ENCODE measurements at places on chromosomes 1 and 21.

GRCh38 chr21:31724552-31724951 lies 7.4 kb downstream of the SCAF4 start:
- no peak for DNase-seq

DNA sequence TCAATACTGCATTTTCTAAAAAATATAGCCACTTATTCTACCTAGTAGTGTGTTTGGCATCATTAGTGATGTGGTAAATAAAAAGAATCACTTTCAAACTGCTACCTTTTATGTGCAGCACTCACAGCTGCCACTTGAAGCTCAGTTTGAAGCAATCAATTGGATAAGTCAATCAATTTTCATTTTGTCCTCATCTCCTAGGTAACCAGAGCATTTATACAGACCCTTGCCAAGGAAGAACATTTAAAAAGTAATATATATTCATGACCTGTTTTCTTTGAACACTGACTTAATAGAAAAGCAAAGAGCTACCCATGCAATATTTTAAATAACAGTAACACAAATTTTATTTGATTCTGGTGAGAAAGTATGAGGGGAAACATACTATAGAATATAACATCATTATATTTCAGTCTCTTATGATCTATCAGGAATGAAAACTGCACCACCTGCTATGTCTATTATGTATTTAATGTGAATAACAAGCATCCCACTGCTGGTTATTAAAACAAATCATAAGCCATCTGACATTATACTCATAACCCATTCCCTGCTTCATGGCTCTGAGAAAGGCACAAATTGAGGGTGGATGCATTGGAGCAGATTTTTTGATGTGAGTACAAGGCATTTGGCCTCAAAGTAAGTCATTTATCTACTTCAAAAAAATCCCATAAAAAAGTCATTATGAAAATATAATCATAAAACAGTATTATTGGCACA lies 168.4 kb upstream of the C21orf91 start:
- DNase-seq, result peak; percentile 76

GRCh38 chr1:14228677-14229076 lies 369.8 kb upstream of the KAZN start:
- no peak for DNase-seq

- DNase-seq, result no peak
These were observed 357.0 kb upstream of the PTBP2 start for GRCh38 chr1:96364576-96364975.

- DNase-seq, result no peak
These were observed 63.9 kb upstream of the VAV3 start for GRCh38 chr1:108028841-108029388.

DNA sequence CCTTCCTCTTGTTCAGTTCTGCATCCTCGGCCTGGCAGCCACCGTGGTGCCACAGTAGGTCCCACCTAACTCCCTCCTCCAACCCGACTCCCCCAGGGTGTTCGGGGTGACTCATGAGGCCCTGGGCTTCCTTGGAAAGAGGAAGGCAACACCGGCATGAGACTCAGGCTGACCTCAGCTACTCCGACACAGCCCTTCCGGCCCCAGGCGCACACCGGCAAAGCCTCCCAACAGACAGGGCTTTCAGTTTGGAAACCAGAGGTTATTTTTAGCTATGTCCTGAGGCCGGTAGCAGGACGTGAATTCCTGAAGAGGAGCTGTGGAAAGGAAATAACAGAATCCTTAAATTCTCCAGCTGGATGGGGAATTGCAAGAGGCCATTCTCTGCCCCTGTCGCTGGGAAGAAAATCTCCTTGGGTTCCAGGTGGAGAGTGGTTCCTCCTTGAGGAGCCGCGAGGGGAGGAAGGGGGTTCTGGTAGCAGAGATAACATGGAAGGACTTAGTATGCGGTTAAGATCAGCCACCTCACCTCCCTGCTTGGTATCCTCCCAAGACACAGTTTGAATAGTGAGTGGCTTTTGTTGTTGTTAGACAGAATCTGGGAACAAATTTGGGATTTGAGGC lies 24.4 kb downstream of the PLXNA2 start:
- no peak for DNase-seq

GRCh38 chr21:31012133-31013089 lies 25.9 kb downstream of the KRTAP19-8 start:
- no peak for DNase-seq

DNA sequence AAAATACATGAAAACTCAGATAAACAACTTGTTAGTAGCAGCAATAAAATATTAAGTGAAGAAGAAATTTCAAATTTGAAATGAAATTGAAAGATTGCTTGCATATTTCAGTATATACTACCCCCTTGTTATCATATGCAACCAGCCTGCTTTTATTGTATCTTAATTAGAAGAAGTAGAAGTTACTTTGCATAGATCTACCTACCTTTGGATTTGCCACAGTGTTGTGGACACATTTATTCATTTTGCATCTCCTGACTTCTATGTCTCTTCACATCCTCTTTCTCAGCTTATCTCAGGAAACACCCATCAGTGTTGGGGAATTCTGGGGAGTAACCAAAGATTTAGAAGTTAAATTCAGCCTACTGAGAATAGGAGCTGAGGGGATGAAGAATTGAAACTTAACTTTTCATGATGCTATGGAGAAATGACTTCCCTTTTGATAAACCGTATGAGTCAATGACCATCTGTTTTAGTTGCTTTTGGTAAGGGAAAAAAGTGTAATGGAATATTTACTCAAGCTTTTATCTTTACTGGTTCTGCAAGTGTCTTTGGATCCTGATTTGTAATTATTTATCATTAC lies 96.9 kb downstream of the RGL1 start:
- no peak for DNase-seq

DNA sequence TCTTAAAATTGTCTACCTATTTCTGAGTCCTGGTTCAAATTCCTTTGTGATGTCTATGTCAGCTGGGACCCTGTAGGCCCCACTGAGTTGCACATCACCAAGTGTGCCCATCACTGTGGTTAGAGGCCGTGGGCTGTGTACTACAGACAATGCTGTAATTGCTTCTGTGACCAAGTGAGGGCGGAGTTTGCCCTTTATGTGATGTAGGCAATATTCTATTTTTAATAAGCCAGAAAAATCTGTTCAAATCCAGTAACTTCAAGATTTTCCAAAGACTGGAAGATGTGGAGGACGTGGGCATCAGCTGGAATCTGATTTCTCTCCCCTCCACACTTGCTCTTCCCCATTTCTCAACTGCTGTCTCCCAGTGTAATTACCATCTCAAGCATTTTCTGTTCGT lies 215.4 kb downstream of the PBX1 start:
- no peak for DNase-seq

DNA sequence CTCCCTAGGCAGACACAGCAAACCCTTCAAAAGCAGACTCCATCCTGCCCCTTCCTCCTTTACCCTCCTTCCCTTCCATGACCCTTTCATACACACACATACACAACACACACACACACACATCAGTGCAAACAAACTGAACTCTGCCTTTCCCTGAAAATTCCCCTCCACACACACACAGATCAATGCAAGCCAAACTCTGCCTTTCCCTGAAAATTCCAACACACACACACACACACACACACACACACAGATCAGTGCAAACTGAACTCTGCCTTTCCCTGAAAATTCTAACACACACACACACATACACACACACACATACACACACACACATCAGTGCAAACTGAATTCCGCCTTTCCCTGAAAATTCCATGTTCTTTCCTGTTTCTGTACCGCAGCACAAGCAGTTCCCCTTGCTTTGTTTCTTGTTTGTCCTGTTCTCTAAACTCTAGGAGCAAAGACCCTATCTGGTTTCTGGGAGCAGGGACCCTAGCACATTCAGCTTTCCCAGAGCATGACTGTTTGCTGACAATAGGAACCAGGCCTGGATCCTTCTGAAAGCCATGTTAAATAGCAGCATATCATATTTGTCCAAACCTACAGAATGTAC lies 91.0 kb downstream of the PTPN14 start:
- no peak for DNase-seq
